ENCODE measurements at places on chromosomes 1 and 21. TPM values are rescaled to one million over a fixed set of nuclear protein-coding genes. Genes with fewer than 3 reads are reported as not detected.

DNA sequence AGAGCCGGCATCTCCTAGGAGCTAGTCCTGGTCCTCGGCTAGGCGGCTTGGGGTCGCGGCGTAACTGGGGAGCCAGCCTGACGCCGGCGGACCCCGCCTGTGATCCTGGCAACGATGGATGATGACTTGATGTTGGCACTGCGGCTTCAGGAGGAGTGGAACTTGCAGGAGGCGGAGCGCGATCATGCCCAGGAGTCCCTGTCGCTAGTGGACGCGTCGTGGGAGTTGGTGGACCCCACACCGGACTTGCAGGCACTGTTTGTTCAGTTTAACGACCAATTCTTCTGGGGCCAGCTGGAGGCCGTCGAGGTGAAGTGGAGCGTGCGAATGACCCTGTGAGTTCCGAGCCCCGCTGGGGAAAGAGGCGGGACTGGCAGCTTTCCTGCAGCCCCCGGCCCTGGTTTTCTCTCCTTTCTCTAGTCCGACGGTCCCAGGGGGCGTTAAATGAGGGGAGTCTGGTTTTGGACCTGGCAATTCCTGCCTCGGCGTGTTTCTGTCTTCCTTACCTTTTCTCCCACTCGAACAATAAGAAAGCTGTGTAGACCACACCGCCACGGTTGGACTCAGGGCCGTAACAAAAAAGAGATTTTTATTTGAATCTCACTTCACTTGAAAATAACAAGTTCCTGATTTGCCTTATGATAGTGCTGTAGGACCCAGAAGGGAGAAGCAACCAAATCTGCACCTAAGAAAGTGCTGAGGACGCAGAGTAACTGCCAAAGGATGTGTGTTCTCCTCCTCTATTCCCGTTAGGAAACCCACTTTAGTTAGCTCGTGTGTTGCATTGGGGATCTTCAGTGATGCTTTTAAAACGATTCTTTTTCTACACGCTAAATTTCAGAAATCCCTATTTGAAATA, at the start of gene SPRTN:
Gene SPRTN (plus strand): TSS at position 24 of the 859 bp plus-strand sequence. CDS start 91 bp downstream, at position 115.
- DNase-seq = peak; percentile 6

The LCE1E gene
- not detected for total RNA-seq

The CFAP45 gene
- total RNA-seq = not detected

- no peak for DNase-seq
These were observed 19.6 kb upstream of the DUSP10 start for GRCh38 chr1:221761354-221762002.

DNA sequence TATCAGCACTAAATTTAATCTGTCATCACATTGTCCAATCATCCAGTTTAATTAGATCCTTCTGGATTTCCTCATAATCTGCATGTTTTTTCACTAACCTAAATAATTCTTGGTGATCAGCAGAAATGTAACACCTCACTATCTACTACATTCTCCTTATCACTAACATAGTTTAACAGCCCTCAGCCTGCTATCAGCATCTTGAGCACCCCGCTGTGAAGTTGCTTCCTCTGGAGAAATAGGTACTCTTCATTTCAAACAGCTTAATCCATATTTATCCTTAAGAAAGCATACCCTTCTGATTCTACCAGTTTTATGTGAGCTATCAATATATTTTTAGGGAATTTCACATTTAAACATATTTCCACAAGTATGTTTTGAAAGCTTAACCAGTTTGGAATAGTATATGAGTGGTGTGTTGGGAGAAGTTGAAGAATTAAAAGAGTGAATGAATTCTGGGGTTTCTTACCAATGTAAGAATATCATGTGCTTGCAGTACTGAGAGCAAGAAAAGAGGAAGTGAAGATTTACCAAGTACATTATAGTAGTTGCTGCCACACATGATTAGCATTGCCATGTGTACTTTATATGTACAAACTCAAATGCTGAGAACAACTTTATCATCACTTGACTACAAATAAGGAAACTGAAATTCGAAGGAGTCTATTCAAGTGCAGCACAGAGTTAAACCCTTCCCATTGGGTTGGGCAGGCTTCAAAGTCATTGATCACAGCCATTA, 771.1 kb upstream of the ADGRL4 start:
- DNase-seq = no peak

Data from myocyte (in vitro differentiated cells).